RKO (cell line): ENCODE measurements at places on chromosomes 1 and 21.

- no peak for DNase-seq
These were observed 323.7 kb downstream of the HHAT start for GRCh38 chr1:210652329-210652954.

GRCh38 chr1:176110203-176110602 is 96.9 kb downstream of the COP1 start:
- DNase-seq, result no peak

GRCh38 chr1:221675880-221676800 is 65.7 kb downstream of the DUSP10 start:
- no peak for DNase-seq

- DNase-seq, result no peak
These were observed 11.1 kb upstream of the RAVER2 start for GRCh38 chr1:64733581-64734286.

DNA sequence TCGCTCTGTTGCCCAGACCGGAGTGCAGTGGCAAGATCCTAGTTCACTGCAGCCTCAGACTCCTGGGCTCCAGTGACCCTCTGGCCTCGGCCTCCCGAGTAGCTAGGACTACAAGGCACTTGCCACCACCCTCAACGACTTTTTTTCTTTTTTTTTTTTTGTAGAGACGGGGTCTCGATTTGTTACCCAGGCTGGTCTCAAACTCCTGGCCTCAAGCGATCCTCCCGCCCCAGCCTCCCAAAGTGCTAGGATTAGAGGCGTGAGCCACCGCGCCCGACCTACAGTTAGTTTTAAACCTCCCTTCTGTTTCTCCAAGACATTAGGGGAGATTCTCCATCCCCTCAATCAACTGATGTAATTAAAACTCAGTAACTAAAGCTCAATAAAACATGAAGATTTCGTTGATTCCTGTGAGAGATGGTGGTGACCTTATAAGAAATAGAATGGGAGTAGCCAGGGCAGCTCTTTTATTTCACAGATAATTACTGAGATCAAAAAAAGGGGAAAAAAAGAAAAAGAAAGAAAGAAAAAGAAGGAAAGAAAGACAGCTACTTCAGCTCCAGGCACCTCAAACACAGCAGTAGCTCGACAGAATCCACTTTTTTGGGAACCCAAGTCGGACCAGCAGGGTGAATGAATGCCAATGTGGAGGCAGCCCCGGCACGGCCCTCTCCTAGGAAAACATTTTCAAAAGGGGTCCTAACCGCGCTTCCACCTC is 598 bp downstream of the GON4L start:
- peak; percentile 8 for DNase-seq

DNA sequence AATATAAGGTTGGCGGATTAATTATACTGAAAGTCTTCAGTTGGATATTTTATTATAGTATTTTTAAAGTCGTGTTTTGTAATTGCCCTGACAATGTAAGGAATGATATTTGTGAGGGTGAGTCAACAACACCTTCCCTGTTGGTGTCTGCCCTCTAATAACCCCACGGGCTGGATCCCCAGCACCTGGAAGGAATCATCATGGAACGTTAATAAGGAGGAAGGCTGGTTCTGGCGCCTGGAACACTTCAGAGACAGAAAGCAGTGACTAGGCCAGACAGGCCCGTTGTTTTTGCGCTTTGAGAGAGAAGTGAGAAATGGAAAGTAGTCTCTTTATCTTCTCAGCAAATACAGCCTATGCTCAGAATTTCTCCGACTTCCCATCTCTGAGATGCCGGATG is 31.6 kb downstream of the TEX35 start:
- DNase-seq, result no peak
